ENCODE measurements at places on chromosomes 7 and 10. TPM values are rescaled to one million over a fixed set of nuclear protein-coding genes. Genes with fewer than 3 reads are reported as not detected.

Gene OR2A42
- polyA plus RNA-seq, result 0.97 TPM

Gene NOC3L
- 26.1 TPM for polyA plus RNA-seq

Gene EN2
- polyA plus RNA-seq, result not detected

Gene CDHR3
- polyA plus RNA-seq, result 7.0 TPM

Gene SLC4A2
- polyA plus RNA-seq, result 10.0 TPM
